Thymus (tissue), 14 donors: ENCODE measurements at places on chromosomes 12 and 14.
A peak's percentile ranks its signal among the peaks of the same experiment; 100 is the strongest.

- no peaks in the 10 kb centered on the region for H3K36me3 ChIP-seq
- DNase-seq = no peak
- no peak overlapping the region for H3K4me3 ChIP-seq
- no peak overlapping the region for H3K27ac ChIP-seq
- H3K4me1 ChIP-seq = no peaks in the 10 kb centered on the region
These were observed 88.7 kb downstream of the NTN4 start for GRCh38 chr12:95701722-95702418.

DNA sequence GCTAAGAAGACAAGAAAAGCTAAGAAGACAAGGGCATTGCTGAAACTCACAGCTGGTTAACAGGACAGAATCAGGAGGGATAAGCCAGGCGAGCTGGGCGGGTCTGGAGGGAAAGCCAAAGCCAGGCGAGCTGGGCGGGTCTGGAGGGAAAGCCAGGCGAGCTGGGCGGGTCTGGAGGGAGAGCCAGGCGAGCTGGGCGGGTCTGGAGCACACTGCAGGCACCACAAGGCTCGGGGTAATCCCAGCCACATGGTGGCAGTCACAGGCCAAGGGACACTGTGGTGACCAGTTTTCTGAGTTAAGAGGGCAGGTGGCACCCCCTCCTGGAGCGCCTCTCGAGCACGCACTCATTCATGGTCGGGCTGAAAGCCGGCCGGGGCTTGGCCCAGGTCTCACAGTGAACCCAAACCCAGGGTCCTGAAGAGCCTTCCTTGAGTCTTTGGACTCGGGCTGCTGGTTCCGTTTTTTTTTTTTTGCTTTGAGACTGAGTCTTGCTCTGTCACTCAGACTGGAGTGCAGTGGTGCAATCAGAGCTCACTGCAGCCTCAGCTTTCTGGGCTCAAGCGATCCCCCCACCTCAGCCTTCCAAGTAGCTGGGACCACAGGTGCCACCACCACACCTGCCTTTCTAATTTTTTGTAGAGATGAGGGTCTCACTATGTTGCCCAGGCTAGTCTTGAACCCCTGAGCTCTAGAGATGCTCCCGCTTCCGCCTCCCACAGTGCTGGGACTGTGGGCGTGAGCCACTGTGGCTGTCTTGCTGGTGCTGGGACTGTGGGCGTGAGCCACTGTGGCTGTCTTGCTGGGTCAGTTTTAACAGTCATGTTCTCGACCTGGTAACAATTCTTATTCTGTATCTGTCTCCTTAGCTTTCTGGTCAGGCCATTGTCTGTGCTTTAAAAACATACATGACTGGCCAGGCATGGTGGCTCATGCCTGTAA, 40.2 kb downstream of the HSP90AA1 start:
- no peak overlapping the region for H3K27ac ChIP-seq
- H3K36me3 ChIP-seq = peaks cover 85% of the 10 kb centered on the region
- DNase-seq = no peak
- H3K4me1 ChIP-seq = no peaks in the 10 kb centered on the region
- H3K4me3 ChIP-seq = no peak overlapping the region

GRCh38 chr12:32896432-32897280, at the start of gene PKP2:
PKP2 (minus strand) TSS chr12:32896777; CDS start chr12:32896731, 46 bp downstream.
- H3K36me3 ChIP-seq = no peaks in the 10 kb centered on the region
- peak within 1 kb of the TSS; percentile 54 for H3K4me3 ChIP-seq
- H3K4me1 ChIP-seq = peaks cover 2% of the 10 kb centered on the region

- H3K36me3 ChIP-seq = no peaks in the 10 kb centered on the region
- no peaks in the 10 kb centered on the region for H3K4me1 ChIP-seq
- DNase-seq = no peak
- no peak overlapping the region for H3K4me3 ChIP-seq
- no peak overlapping the region for H3K27ac ChIP-seq
These were observed 61.1 kb upstream of the FLRT2 start for GRCh38 chr14:85468816-85469215.
